ENCODE measurements at places on chromosomes 6 and 20.
A peak's percentile ranks its signal among the peaks of the same experiment; 100 is the strongest.

- DNase-seq, result no peak
Observed at GRCh38 chr6:169702840-169703246, 917 bp downstream of the C6orf120 start.

DNA sequence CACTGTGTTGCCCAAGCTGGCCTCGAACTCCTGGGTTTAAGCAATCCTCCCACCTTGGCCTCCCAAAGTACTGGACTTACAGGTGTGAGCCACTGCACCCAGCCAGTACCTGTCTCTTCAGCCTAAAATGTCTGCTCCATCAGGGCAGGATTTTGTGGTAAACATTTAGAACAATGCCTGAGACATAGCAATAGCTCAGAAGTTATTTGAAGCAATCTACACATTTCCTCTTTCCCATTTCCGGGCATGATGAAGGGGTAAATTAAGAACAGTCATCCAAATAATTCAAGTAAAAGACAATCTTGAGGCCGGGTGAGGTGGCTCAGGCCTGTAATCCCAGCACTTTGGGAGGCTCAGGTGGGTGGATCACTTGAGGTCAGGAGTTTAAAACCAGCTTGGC is 69.0 kb upstream of the ZNF217 start:
- no peak for DNase-seq

- peak; percentile 70 for DNase-seq
Observed at GRCh38 chr6:157428427-157429202, 47.6 kb downstream of the ZDHHC14 start.

GRCh38 chr6:82208913-82209312 is 38.6 kb downstream of the IBTK start:
- DNase-seq, result no peak

DNA sequence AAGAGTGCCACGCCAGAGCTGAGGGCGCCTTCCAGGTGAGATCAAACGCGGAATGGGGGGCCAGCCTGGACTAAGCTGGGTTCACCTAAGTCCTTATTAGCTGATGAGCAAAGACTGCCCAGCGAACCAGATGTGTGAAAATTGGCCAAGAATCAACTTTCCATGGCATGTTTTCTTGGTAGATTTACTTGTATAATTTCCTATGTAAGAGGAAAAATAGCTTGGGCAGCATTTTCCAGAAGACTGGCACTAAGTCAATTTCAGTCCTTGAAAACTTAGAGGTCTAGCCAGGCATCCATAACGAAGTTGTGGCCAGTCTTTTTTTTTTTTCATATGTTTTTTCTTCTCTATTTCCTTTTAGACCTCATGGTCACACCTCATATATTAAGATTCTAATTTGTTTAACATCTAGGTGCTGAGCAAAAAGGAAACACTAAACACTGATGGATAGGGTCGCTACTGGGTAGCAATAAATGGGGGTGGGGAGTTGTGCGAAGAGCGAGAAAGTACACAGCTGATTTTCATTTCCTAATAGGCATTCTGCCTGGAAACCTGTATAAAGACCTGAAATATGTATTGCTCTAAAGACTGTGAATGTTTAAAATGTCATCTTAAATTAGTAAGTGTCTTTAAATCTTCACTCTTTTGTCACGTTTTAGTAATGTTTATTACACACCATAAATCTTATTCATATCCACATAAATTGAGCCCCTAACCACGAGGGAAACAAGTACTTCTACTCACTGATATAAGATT is 188.8 kb downstream of the CD83 start:
- DNase-seq, result no peak
